ENCODE measurements at places on chromosomes 4 and X.

GRCh38 chrX:150229481-150229880, 133.6 kb upstream of the MAMLD1 start:
- DNase-seq = no peak

DNA sequence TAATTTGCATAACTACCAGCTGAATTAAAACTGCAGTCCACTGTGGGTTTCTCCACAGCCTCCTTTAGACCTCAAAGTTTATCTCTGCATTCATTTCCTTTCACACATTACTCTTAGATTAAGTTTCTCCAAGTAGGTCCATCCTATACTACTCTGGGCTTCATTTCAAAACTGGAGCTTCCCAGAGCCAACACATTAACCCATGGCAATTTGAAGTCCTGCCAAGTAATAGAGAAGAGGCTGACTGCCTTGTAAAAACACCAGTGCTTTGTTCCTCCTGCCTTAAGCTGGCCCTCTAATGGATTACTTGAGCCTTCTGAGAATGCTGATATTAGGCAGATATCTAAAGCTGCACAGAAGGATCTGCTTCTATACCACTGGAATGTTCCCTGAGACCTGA, 997.2 kb upstream of the SLIT2 start:
- peak; percentile 3 for DNase-seq

DNA sequence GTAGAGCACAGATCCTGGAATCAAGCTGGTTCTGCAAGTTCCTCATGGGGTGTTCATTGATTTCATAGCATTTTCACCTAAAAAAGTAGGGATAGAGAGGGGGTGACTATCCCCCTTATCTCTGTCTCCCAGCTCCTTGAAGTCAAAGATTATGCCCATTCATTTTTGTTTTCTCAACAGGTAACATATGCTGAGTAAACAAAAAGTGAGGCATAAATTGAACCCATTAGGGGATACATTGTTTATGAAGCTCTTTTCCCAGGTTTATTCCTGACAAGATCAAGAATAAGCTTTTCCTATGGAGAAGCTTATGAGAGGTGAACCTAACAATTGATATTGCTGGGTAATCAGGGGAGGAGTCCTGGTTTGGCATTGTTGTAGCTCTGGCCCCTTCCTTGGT, 9.2 kb upstream of the ANAPC4 start:
- DNase-seq = no peak

DNA sequence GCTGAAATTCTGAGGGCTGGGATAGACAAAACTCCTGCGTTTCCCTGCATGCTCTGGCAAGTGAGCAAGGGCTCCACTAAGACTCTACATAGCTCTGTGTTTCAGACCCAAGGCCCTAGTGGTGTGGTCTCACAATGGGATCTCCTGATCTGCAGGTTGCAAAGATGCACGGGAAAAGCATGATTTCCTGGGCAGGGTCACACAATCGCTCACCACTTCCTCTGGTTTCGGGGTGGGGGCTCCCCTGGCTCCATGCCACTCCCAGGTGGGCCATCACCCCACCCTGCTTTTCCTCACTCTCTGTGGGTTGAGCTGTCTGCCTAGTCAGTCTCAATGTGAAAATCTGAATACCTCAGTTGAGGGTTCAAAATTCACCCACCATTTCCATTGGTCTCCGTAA, 111.5 kb downstream of the KLF8 start:
- DNase-seq = no peak

GRCh38 chrX:86103061-86103460, 45.2 kb upstream of the DACH2 start:
- no peak for DNase-seq

DNA sequence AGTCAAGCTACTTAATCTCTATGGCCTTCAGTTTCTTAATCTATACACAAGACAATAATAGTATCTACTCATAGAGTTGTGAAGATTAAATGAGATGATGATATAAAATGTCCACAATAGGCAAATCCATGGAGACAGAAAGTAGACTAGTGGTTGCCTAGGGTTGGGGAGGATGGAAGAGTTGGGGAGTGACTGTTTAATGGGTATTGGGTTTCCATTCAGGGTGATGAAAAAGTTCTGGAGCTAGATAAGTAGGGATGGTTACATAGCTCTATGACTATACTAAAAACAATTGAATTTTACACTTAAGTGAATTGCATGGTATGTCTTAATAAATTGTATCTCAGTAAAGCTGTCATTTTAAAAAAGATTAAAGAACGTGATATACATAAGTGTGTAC, 35.7 kb downstream of the BCORL1 start:
- DNase-seq = no peak

GRCh38 chr4:136055360-136055759, 1476.9 kb downstream of the PCDH18 start:
- DNase-seq = no peak

- no peak for DNase-seq
These were observed 5.7 kb downstream of the CYBB start for GRCh38 chrX:37785569-37785968.

Measured in SJCRH30 (cell line).